ENCODE measurements at places on chromosomes 5 and 9. TPM values are rescaled to one million over a fixed set of nuclear protein-coding genes. Genes with fewer than 3 reads are reported as not detected.
A peak's percentile ranks its signal among the peaks of the same experiment; 100 is the strongest.

DNA sequence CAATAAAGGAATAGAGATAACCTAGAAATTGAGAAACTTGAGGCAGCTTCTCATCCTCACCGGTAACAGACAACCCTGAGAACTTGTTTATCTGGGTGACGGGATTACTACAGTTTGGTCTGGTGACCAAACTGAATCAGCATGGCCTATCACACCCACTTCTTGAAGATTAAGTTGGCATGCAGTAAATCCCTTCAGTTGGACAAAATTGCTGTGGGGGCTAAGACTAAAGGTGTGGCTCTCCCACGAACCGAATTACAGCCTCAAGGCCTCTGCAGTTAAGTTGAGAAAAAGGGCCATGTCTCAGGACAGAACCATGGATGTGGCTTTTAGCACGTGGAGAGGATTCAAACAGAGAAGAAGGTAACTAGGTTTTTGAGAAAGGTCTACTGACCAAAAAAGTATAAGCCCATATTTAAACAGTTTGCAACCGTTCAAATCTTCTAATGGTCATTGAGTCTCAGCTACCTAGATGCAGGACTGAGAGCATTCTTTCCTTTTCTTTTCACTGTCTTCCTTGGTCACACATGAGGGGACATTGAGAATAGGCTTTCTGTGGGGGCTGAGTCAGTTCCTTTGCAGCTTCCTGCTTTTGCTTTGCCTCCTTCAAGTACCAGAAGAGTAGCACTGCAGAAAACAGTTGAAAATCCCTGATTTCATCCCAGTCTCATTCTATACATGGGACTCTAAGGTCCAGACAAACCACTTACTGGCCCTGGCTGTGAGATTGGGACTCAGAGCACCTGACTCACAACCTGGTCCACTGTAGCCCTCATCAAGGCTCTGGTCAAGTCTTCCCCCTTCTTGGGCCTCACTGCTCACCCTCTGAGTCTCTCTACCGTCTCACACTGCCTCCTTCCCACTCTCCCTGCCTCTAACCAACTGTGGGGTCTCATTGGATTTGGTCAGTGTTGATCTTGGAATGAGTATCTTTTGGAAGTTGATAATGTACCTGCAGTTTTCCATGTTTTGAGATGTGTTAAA lies 30.9 kb downstream of the PDE6A start:
- no peak for DNase-seq

GAS1 gene
- total RNA-seq, result 160 TPM

UBQLN1 gene
- total RNA-seq, result 75.6 TPM

DNA sequence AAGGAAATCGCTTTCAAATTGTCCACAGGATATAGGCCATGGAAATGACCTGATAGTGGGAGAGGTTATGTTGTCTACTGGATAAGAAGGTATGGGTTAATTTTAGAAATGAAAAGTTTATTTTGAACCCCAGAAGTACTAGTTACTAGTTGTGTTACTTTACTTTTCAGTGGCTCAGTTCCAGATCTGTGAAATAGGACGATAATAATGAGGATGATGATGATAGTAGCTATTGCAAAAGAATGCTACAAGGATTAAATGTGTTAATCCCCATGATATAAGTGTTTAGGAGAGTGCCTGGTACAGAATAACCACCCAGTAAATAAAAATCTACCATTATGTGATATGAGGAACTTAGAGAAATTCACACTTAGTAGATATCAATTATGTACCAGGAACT lies 120.8 kb downstream of the PDE4D start:
- no peak for DNase-seq

MOCS2 gene
- total RNA-seq, result 50.1 TPM

- DNase-seq, result no peak
Observed at GRCh38 chr5:140391312-140391711, 10.3 kb upstream of the ANKHD1 start.

BSPRY gene
- total RNA-seq, result 0.28 TPM

SPATA6L gene
- 3.7 TPM for total RNA-seq

- DNase-seq, result no peak
Observed at GRCh38 chr5:32265902-32266301, 46.8 kb downstream of the MTMR12 start.

DNA sequence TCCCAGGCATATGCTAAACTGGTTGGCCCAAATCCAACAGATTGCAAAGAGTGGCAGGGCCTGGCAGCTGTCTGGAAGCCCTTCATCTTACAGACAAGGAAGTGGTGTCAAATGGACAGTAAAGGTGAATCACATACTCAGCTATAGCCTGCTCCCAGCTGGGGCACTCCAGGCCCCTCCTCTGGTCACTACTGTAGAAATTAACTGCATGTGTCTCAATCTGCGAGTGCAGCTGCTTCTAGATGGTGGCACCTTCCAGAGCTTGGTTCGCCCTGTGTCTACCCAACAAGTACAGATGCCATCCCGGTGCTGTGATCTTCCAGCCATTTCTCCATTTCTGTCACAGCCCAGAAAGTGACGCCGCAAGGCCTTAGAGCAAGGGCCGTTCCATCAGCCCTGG lies 50.2 kb downstream of the OTULIN start:
- no peak for DNase-seq

KIF12 gene
- total RNA-seq, result not detected

KCNMB1 gene
- total RNA-seq, result 48.6 TPM

RANBP3L gene
- total RNA-seq, result 2.2 TPM

EMB gene
- 43.6 TPM for total RNA-seq

- no peak for DNase-seq
Observed at GRCh38 chr5:45454114-45454513, 242.1 kb downstream of the HCN1 start.

DNA sequence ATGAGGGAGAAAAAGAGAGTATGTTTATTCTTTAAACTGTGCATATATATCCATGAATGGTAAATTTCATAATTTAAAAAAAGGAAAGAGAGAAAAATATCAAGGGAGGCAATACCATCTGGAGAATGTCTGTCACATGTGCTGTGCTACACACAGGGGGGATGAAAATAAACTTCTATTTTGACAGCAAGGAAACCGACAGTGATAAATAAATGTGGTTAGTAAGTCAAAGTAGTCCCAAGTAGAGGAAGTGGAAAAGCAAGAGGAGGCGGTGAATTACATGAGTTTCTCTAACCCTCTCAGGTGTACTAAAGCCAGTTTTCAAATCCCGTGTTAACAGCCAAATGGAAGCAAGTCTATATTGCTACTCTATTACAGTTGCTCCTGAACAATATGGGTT lies 83.3 kb downstream of the ICE1 start:
- no peak for DNase-seq

DNA sequence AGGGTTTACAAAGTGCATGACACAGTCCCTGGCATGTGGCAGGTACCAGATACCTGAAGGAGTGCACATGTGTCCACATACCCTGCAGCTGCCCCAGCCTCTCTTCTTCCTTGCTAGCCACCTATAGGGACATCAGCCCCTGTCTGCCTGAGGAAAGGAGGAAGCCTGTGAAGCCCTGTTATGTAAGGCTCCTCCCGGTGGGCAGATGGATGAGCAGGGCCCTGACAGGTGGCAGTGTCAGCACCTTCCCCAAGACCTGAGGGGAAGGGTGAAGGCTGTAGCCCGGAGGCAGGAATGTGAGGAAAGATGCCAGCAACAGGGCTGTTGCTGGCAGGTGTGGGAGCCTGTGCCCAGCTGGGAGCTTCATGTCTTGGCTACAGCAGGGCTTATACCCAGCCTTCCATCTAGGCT lies 21.7 kb downstream of the TCF7 start:
- peak; percentile 26 for DNase-seq

C1QTNF2 gene
- total RNA-seq, result 7.1 TPM

DNA sequence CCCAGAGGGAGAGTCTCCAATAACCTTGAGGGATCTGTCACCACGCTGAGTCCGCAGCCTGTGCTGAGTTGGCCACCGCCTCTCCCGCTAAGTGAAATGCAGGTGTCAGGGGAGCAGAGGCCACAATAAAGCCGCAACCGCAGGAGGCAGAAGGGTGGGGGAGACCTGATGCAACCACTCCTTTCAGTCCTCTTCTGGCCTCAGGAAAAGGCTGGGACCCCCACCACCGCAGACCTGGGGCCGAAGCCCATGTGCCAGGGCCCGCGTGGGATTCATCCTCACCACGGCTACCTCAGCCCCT lies 576 bp downstream of the MAP1B start:
- no peak for DNase-seq

DNA sequence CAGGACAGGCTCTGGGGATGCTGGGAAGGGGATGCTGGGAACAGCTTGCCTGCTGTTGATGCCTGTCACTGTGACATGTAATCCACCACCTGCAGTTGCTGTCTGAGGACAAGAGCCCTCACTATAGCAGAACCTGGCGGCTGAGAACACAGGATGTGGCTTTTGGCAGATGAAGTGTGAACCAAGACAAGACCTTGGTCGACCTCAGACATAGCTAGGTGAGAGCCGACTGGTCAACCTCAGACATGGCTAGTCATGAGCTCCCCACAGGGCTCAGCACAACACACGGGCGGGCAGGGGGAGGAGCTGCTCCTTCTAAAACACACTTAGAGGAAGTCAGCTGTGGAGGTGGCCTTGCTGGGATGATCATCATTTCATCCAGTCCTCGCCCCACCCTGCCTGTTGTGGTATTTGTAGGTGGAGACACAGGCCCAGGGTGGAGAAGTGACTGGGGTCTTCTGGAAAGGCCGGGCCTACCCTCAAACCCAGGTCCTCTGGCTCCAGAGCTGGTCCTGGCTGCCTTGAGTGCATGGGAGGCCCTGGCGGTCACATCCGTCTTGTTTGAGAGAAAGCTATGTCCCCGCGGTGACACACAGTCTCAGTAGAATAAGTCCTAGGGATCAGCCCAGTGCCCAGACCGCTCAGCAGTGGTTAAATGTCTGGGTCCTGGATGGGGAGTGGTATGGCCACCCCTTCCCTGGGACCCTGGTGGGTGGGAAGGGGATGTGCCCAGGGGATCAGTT lies 6.1 kb downstream of the SUSD3 start:
- DNase-seq, result no peak

DNA sequence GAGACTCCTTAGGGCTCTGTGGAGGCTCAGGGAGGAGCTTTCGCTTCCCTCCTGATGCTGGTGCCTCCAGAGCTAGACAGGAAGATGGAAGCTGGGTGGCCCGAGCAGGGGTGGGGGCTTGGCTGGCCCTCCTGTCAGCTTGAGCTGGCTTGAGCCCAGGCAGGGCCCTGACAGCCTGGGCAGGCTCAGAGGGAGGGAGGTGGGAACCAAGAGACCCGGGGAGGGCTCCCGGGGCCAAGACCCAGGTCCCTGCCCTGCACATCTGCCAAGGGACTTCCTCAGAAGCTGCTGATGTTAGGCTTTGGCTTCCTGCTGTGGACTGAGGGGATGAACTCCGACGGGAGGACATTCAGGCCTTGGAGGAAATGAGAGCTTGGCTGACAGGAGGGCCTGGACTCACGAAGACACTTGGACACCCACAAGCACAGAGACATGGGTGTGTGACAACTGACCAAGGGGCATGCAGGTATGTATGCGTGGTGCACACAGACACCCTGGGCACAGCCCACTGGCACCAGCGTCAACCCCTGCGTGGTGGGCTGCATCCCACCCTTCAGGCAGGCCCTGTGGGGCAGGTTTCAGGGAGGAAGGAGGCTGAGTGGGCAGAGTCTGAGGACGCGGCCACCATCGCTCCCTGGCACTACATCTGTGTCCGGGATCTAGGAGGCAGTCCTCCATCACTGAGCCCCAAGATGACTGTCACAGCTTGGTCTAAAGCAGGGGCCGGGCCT lies 1.7 kb upstream of the LTC4S start:
- DNase-seq, result peak; percentile 78

DNA sequence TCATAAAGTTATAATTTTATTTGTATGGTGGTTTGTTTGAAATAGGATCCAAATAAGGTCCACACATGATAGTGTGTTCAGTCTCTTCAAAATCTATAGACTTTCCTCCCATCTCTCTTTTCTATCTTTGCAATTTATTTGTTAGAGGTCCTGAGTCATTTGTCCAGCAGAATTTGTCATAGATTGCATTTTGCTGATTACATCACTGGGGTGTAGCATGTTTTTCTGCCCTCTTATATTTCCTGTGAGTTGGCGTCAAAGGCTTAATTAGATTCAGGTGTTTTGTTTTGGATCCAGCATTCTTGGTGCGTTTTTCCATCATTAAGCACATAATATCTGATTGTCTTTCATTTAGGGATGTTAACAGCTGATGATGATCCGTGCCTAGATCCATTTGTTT lies 15.0 kb downstream of the CYFIP2 start:
- no peak for DNase-seq
